NCI-H1105 treated with DMSO at 0.1 percent for 48 hours (cell line): ENCODE measurements at places on chromosomes 3 and 15.

DNA sequence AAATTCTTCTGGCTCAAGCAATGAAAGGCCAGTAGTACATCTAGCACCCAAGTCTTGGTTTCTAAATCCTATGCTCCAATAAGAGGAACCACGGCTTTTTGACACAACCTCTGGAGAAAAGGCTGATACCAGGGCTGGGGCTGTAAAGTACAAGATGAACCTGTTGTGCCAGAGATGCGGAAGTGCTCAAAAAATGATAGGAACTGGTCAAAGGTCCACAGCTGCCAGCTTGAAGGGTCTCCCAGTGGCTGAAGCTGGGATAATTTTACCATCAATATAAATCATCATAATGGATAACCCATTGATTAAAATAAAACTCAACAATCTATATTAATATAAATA, 558 bp upstream of the NCEH1 start:
- no peak for DNase-seq

GRCh38 chr3:160616716-160617115, 51.3 kb upstream of the KPNA4 start:
- DNase-seq = no peak

DNA sequence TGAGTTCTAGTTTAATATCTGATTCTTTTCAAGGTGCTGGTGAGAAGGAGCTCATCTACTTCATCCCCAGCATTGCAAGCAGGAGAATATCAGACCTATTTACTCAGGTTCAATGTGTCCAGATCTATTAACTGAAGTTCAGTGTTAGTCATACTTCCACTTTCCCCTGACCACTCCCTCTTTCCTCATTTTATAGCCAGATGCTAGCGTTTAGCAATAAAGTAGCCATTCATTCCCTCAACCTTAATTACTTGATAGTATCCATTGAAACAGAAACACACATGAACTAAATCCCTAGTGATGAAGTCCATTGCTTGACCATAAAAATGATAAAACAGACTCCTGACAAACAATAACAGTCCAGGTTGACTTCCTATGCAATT, 60.0 kb downstream of the RPL22L1 start:
- no peak for DNase-seq

DNA sequence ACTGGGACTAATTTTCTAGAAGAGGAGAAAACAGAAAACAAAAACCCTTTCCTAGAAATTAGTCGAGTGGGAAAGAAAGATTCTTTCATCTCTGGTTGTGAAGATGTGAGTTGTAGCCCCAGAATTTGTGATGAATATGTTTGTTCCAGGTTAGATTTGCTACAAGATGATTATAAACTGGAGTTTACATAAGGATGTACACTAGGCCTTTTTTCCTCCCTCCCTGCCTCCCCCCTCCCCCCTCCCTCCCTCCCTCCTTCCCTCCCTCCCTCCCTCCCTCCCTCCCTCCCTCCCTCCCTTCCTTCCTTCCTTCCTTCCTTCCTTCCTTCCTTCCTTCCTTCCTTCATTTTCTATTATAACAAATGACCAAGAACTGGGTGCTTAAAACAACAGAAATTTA, 1502.0 kb downstream of the SI start:
- no peak for DNase-seq

DNA sequence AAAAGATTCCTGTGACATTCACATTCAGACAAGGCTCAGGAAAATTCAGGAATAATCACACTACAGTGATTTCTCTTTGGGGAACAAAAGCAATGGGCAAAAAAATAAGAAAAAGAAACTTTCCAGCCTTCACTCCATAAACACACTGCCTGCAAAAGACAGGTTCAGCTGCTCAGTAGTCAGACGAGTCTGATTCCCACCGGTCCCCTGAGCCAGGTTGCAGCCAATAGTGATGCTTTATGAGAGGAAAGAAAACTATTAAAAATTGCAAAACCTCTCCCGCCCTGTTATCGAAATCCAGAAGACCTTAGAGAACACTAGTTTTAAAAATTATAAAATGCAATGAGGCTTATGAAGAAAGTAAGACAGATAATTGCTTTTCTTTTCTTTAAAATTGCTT, 8.5 kb downstream of the PLCH1 start:
- no peak for DNase-seq

- DNase-seq = peak; percentile 85
Measured at GRCh38 chr15:99104788-99105513, at the start of gene SYNM. TSS of gene SYNM (plus strand) at chr15:99105080. CDS start at chr15:99105200, 120 bp downstream.

- no peak for DNase-seq
Measured at GRCh38 chr3:95394286-95394685, 1331.4 kb downstream of the NSUN3 start.

DNA sequence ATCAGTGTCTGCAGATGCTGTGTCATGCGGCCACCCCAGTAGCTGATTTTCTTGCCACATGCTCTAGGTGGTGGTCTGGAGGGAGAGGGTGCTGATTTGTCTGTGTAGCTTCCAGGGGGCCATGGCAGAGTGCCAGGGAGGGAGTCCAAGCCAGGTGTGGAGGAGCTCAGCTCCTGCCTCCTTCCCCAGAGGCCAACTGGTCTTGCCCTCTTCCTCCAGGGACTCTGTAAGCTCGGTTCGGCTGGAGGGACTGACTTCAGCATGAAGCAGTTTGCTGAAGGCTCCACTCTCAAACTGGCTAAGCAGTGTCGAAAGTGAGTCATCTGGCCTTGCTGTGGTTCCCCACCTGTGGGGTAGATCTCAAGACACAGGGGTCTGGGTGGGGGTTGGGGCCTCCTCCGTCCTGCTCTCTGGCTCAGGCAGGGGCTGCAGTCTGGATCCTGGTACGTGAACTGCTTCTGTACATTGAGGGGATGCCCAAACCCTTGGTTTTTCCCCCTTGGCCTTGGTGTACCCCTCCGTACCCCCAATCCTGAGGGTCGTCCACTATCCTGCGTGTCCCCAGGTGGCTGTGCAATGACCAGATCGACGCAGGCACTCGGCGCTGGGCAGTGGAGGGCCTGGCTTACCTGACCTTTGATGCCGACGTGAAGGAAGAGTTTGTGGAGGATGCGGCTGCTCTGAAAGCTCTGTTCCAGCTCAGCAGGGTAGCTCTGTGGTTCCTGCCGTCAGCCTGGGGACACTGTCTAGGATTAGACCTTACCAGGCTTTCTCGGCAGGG, 6.9 kb upstream of the RCCD1 start:
- no peak for DNase-seq

DNA sequence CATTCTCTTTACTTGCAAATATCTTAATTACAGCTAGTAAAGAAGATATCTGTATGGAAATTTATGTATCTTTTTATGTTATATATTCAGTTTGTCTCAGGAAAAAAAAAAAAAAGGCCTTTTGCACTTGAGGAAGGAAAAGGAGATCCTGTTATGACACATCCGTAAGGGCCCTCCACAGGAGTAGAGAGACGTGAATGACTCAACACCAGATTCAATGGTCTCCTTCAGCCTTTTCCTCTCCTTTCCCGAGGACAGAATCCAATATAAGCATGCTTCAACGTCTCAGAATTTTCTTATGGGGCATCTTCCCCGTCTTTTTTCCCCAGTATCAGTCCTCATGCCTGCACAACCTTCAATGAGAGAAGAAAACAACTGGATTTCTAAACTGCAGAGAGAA, 340.3 kb downstream of the NTRK3 start:
- no peak for DNase-seq

GRCh38 chr3:187943677-187944389, 198.6 kb upstream of the BCL6 start:
- DNase-seq = no peak

DNA sequence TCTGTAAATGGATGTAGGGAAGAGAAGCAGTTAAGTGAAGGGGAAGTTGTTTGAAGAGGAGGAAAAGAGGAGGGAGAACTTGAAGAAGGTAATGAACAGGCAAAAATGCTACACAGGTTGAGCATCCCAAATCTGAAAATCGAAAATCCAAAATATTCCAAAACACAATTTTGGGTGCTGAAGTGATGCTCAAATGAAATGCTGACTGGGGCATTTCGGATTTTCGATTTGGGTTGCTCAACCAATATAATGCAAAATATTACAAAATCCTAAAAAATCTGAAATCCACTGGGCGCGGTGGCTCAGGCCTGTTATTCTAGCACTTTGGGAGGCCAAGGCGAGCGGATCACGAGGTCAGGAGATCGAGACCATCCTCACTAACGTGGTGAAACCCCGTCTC, 61.9 kb upstream of the CDAN1 start:
- no peak for DNase-seq
